Activated naive CD8-positive, alpha-beta T cell treated with anti-CD3 and anti-CD28 coated beads, Interleukin-2, amount 50 U/mL, for 24 hours (primary cell): ENCODE measurements at places on chromosomes 5 and 9.

- DNase-seq = no peak
Observed at GRCh38 chr5:179766726-179767455, 26.9 kb upstream of the LTC4S start.

GRCh38 chr9:120569556-120569955, 10.4 kb downstream of the CDK5RAP2 start:
- no peak for DNase-seq

- no peak for DNase-seq
Observed at GRCh38 chr5:3301306-3301705, 294.3 kb upstream of the IRX1 start.

DNA sequence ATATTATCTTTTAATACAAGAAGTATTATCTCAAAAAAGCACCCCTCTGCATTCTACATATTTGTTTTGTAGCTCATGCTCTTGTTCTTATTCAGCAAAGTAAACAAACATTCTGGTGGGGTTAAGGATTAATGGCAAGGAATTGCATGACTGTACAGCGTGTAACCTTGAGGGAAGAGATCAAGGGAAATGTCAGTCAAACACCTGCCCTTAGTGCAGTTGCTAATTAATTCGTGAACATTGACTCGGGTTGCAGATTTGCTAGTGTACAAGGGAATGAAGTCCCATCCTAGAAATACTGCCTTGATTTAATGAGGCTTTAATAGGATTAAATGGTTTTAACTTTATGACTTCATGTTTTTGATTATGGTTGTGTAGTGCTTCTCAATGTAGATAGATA, 1758.1 kb downstream of the MAT2B start:
- no peak for DNase-seq

DNA sequence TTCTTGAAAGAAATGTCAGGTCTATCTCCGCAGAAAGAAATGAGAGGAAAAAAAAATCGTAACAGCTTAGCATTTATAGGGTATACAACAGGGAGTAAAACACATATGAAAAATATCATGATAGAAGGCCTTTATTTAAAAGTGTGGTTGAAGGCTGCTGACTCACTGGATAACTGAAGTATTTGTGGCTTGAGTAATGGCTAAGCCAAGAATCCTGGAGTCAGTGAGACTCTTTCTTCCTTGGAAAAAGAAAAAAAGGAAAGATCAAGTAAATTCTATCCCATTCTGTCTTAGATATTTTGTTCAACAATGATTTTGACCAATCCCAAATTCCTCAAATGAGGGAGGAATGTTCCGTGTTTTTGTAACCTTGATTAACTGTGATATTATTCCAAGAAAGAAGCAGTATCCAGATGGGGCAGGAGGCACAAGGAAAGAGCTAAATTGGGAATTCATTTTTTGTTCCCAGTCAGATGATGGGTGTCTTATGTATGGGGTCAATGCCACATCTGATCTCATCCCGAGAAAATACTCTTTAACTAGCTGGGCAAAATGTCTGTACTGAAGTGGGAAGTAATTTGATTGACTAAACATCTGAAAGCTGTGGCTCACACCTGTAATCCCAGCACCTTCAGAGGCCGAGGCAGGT, 64.3 kb upstream of the MYO10 start:
- no peak for DNase-seq

DNA sequence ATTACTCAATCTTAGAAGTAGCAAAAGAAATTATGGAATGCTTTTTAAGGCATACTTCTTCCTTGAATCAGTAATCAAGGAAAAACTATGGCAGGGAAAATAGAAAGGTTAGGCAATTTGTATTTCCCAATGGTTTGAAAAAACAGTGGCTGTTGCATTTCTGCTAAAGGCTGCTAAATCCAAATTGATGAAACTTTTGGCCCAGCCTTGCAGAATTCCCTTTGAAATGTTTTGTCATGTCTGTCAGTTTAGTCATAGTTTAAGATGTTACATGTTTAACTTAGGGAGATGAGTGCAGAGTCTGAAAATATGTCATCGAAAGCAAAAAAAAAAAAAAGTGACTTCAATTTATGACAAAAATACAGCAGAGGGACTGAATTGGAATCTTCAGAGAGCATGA, 878.9 kb upstream of the WWC1 start:
- no peak for DNase-seq

- no peak for DNase-seq
Observed at GRCh38 chr5:92180391-92180790, 797.3 kb upstream of the ARRDC3 start.

DNA sequence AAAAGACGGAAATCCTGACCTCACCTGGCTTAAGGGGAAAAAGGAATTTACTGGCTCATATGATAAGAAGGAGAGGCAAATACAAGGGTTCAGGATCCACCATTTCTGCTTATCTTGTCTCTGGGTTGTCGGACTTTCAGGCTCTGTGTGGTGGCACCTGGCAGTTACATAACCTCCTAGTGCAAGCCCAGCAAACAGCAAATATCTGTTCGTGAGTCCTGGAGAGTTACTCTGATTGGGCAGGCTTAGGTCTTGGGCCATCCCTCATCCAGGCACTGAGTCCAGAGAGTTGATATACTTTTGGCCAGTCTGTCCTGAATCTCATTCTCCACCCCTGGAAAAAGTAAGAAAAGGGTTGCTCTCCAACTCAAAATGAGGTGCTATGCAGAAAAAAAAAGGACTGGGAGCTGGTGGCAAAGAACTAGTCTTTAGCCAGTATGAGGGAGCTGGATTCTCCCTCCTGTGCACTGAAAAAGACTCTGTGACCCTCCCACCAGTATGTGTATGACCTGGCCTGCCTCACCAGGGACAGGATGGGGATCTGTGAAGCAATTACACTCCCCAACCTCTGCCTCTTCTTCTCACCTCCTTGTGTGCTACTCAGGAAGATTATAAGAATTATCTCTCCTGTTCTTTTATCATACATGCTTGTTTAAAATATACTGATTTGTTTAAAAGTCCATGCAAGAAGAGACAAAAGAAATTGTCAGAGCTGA, 282.9 kb downstream of the ARHGAP26 start:
- DNase-seq = no peak

DNA sequence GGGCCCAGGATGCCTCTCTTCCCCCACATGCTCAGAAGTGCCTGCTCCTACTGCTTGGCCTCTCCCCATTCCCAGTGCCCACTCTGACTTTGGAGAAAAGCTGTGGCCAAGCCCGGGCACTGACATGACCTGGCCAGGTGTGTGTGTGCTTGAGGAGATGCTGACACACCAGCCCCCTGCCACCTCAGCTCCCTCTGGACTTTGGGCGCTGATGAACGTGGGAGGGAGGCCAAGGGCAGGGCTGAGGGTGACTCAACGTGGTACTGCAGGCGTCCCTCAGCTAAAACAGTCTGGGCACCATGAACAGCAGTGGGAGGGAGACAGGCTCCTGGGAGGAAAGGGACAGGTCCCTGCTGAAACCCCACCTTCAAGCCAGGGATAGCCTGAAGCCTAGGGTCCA, 3.9 kb downstream of the TRIM36 start:
- no peak for DNase-seq

GRCh38 chr9:110599468-110599867, 19.9 kb upstream of the SVEP1 start:
- DNase-seq = no peak

GRCh38 chr9:105069696-105070095, 141.7 kb upstream of the ABCA1 start:
- DNase-seq = no peak

- no peak for DNase-seq
Observed at GRCh38 chr5:52886206-52886605, 98.5 kb downstream of the ITGA1 start.

- DNase-seq = no peak
Observed at GRCh38 chr5:156888520-156888919, 38.4 kb downstream of the PPP1R2B start.

- no peak for DNase-seq
Observed at GRCh38 chr5:39368116-39368515, 3.8 kb upstream of the C9 start.

GRCh38 chr9:20280330-20280729, 342.0 kb downstream of the MLLT3 start:
- DNase-seq = no peak

DNA sequence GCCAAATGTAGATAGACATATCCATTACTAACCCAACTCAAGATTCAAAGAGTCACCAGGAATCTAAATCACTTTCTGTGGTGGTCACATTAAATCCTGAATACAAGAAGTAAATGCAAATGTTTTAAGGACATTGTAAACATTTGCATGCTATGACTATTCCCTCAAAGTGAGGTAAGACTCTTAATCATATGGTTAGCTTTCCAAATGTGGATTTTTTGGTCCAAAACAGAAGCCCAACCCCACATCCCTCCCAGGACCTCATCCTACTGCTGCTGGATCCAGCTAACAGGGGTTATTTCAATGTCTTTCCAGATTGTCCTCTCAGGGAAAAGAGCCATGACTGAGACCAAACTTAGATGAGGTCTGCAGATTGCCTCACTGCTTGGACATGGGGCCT, 228.1 kb upstream of the PANK3 start:
- DNase-seq = no peak

DNA sequence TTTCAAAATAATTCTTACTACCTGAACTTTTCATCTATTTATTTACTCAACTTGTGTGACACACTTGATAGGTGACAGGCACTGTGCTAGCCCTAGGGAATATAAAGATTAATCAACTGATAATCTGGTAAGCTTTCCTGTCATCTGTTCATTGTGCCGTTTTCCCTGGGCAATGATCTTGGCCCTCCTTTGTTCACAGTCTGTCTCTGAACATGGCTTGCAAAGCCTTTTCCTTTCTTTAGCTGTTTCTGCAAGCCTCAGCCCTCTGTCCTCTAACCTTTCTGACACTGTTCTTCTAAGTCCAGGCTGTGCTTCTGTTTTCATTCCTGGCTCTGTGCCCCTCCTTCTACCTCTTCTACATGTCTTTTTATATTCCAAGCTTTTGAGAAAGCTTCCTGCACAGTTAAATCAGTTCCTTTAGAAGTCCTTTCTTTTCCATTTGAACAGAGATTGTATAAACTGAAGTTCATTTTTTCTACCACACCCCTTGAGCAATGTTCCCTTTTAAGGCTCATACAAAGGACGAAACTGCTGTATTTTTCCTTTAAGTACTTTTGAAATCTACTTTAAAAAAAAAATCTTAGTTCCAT, 803.0 kb upstream of the ZNF608 start:
- DNase-seq = no peak

DNA sequence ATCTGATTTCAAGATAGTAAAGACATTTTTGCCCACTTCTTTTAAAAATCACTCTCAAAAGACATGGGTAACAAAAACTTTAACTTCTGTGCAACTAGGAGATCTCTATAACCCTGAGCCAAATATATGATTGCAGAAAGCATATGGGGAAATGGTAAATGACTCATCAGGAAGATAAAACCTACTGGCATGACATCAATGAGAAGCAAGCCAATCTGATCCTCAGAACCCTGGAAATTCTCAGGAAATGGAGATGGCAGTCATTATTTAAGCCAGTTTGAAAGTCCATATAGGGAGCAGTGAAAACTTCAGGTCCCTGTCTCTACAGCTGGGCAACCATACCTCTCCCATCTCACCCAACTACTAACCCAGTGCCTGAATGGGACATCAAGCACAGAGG, 249.7 kb upstream of the NREP start:
- DNase-seq = no peak

DNA sequence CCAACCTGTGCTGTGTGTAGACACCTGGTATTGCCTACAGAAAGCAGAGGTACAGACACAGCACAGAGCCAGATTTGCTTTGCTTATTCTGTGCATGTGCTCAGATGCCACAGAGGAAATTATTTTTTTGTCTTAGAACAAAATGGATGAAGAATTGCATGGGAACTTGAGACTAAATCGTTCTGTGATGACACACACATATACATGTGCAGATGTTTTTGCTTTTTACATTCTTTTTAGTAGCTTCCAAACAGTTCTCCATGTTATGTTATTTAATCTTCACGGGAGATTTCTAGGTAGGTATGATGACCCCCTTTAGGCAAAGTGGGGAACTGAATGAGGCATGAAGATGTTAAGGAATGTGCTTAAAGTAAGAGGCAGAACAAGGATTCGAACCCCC, 221.5 kb upstream of the PANK3 start:
- no peak for DNase-seq

GRCh38 chr9:114087721-114088120, 9.6 kb upstream of the AMBP start:
- no peak for DNase-seq

DNA sequence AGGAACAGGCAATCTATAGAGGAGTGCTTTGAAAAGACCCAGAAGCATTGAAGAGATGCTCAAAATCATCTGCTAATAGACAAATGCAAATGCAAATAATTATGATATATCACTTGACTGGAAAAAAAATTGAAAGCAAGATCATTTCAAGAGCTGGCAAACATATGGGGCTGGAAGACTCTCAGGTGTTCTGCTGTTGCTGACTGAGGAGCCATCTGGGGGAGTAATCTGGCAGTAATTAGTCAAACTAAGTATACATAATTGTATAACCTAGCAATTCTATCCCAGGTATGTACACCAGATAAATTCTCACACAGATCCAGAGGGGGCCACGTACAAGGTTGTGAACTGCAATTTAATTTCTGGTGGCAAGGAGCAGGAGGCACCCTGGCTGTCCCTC, 4.6 kb upstream of the HMHB1 start:
- no peak for DNase-seq

DNA sequence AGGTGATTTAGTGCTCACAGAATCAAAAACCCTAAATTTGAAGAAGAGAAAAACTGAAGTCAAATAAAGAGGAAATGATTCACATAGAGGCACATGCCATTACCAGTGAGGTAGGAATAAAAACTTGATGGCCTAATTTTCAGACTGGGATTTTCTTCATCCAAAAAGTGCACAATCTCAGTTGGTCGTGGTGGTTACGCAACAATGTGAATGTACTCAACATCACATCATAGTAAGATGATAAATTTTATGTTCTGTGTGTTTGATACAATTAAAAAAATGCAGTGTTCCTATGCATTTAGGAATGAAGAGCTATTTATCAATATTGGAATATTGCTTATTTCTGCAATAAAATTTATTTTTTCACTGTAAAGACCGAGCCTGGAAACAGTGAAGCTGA, 60.7 kb downstream of the SV2C start:
- no peak for DNase-seq

DNA sequence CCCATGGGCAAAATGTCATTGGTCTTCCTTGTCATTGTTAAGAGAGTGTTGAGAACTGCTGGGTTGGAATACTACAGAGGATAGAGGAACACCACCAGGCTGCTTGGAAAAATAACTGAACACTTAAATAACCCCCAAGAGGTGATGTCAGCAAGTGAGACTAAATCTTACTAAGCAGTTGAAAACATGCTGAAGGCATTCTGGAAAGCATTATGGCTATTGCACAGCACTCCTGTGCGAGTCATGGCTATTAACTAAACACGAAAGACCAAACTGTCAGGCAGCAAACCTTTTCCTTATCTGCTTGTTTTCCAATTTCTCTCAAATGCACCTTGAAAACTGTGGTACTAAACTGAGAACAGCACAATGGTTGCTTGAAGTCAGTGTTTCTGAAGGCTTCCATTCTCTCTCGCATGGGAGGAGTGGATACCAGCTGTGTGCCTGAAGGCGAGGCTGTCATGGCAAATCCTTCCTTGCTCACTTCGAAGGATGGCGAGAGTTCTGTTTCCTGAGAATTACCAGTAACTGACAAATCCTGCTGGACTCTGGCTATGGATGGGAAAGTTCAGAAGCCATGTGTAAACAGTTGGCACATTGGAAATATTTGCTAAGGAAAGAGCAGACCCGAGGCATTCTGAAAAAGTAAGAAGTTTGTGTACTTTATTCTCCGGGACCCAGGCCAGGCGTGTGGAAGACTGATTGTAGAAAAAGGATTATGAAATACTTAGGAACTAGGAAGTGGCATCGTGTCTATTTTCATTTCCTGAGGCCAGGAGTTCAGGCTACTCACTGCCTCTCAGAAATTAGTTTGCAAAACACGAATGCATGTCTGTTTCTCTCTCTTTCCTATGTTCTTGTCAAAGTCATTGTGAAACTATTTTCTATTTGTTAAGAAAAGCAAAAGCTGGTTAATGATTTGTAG, 182.1 kb downstream of the DMRT2 start:
- no peak for DNase-seq
